ENCODE measurements at places on chromosomes 6 and 20. TPM values are rescaled to one million over a fixed set of nuclear protein-coding genes. Genes with fewer than 3 reads are reported as not detected.
A peak's percentile ranks its signal among the peaks of the same experiment; 100 is the strongest.

- no peak overlapping the region for H3K4me3 ChIP-seq
- no peaks in the 10 kb centered on the region for H3K36me3 ChIP-seq
- no peaks in the 10 kb centered on the region for H3K27me3 ChIP-seq
- DNase-seq: peak; percentile 26
- no peak overlapping the region for H3K27ac ChIP-seq
- H3K4me1 ChIP-seq: peaks cover 4% of the 10 kb centered on the region
Measured at GRCh38 chr6:169976301-169977081, 225.1 kb downstream of the ERMARD start.

GRCh38 chr6:126202707-126203106 is 137.2 kb upstream of the CENPW start:
- no peaks in the 10 kb centered on the region for H3K36me3 ChIP-seq
- H3K4me1 ChIP-seq: no peaks in the 10 kb centered on the region
- DNase-seq: no peak

The HCRTR2 gene
- total RNA-seq: not detected

DNA sequence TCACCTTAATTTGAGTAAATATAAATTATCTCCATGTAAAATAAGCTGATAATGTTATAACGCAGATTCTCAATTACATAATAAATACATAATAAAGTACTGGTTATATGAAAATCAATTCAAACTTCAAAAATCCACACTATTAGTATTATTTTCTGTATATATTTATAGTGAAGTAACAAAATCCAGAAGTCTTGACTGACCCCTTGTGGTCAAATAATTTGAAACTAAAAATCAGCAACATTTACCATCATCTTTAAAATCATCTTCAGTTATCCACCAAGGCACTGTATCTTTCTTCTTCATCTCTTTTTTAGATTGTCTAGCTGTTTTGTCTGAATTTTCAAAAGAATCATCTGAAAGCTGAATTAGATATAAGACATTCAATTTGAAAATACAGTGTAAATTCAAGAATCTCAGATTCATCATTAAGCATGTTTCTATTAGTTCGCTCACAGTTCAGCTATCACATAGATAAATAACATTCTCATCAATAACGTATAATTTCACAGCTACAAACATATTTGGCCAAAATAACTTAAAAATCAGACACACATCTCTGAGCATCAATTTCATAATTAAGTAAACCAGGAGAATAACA is 6.5 kb downstream of the CEP162 start:
- peak; percentile 55 for DNase-seq
- no peak overlapping the region for H3K27ac ChIP-seq
- H3K4me3 ChIP-seq: no peak overlapping the region

GRCh38 chr20:50642288-50642803 is 49.0 kb downstream of the RIPOR3 start:
- no peak for DNase-seq
- H3K4me1 ChIP-seq: peaks cover 9% of the 10 kb centered on the region
- H3K4me3 ChIP-seq: no peak overlapping the region
- H3K36me3 ChIP-seq: no peaks in the 10 kb centered on the region

The CEP162 gene
- total RNA-seq: 10.8 TPM

DNA sequence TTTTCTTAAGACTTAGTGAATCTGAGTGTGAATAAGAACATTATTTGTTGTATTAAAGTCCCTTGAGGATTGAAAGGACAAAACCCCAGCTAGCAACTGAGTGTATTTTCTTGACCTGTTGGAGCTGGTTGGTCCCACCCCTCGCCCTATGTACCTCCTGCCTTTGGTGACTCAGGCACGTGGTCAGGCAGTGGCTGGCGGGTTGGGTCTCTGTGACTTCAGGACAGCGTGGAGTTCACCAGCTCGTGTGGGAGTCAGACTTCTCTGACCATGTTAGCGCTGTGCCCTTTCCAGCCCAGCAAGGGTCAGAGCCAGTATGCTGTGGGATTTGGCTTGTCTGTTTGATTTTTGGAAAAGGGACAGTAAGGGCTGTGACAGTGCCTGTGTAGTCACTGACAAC is 93.7 kb downstream of the SSR1 start:
- H3K27ac ChIP-seq: no peak overlapping the region
- DNase-seq: no peak
- H3K36me3 ChIP-seq: no peaks in the 10 kb centered on the region
- peaks cover 6% of the 10 kb centered on the region for H3K4me1 ChIP-seq

The CST2 gene
- total RNA-seq: not detected

DNA sequence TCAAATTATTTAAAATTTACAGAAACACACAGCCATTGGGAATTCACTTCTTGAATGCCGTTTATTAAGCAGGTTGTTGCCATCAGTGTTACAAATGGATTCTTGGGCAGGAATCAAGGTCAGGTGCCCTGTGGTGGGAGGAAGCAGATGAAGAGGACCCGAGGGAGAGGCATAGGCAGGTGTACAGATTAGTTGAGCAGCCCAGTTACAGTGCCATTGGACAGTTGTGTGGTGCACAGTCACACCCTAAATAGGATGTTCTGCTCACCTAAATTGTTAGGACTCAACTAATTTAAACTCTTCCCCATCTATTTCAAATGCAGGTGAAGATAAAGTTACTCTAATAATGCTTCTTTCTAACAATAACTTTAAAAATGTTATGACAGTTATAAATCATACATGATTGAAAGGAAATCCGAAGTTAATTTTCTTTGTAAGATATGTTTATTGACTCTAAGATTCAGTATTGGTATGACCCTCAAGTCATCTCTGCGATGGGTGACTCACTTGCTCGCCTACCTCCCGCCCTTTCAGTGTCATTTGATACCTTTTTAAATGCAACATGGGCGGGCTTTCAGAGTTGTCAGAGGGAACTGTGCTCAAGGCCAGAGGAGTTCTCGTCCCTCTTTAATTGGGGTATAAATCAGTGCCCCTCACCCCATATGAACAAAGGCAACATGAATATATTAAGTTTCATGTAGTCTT is 35.1 kb downstream of the DSE start:
- no peak overlapping the region for H3K27ac ChIP-seq
- no peak for DNase-seq
- H3K4me1 ChIP-seq: peaks cover under 1% of the 10 kb centered on the region
- H3K4me3 ChIP-seq: no peak overlapping the region
- no peaks in the 10 kb centered on the region for H3K27me3 ChIP-seq
- H3K36me3 ChIP-seq: no peaks in the 10 kb centered on the region

- DNase-seq: no peak
- H3K4me3 ChIP-seq: no peak overlapping the region
- H3K27ac ChIP-seq: no peak overlapping the region
- H3K4me1 ChIP-seq: no peaks in the 10 kb centered on the region
Measured at GRCh38 chr6:134593442-134593841, 275.5 kb upstream of the SGK1 start.

GRCh38 chr6:1316489-1316971 is 4.6 kb downstream of the FOXQ1 start:
- no peak for DNase-seq
- no peaks in the 10 kb centered on the region for H3K4me1 ChIP-seq
- no peak overlapping the region for H3K27ac ChIP-seq
- no peaks in the 10 kb centered on the region for H3K36me3 ChIP-seq

DNA sequence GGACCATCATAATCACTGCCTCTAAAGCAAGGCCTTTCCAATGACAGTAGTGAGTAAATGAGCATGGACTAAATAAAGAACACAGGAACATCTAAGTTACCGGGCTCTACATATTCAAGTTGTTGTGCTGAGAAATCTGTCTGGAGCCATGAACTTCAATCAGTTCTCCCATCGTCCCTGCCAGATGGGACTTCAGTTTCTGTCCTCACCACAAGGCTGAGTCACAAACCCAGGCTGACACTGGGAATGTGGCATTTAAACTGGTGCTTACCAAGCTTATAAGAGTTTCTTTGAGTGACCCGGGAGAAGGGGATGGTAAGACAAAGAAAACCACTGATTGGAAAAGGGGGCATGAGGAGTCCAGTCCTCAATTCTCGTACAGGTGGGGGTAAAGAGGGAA is 497.0 kb downstream of the MAFB start:
- no peak for DNase-seq
- no peaks in the 10 kb centered on the region for H3K4me1 ChIP-seq
- no peak overlapping the region for H3K27ac ChIP-seq
- H3K4me3 ChIP-seq: no peak overlapping the region
- no peaks in the 10 kb centered on the region for H3K27me3 ChIP-seq

- H3K4me1 ChIP-seq: no peaks in the 10 kb centered on the region
- H3K27ac ChIP-seq: no peak overlapping the region
- H3K4me3 ChIP-seq: no peak overlapping the region
- no peaks in the 10 kb centered on the region for H3K27me3 ChIP-seq
- DNase-seq: no peak
Measured at GRCh38 chr6:11703725-11704124, 74.9 kb downstream of the ADTRP start.

DNA sequence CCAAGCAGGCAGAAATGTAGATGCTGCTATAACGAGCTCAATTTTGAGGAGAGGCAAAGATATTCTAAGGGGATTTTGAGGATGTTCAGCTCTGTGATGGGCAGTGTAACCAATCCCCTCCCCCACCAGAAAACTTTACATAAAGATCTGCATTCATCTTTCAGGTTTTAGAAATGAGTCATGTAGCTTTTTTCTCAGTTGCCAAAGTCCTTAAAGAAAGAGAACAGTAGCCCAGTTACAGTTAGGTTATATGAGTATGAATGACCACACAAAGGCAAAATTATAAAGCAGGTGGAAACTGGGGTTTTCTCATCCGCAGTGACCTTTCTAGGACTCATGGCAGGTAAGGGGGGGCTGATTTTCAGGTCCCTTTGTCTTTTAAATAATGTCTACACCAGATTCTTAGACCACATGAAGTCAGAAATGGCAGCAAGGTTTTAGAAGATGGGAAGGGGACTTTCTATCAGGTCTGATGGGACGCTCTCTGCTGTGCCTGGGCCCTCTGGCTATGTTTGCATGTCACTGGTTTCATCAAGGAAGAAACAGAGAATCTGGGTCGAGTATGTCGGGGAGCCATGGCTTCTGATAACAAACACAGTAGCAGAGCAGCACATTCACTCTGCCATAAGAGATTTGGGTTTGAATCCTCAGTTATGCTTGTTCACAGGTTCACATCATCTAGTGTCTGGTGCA is 94.7 kb downstream of the CLIC5 start:
- H3K27me3 ChIP-seq: peaks cover 4% of the 10 kb centered on the region
- DNase-seq: no peak
- no peak overlapping the region for H3K27ac ChIP-seq
- H3K4me3 ChIP-seq: no peak overlapping the region

The CTAGE9 gene
- not detected for total RNA-seq

The RSPO3 gene
- 8.6 TPM for total RNA-seq

DNA sequence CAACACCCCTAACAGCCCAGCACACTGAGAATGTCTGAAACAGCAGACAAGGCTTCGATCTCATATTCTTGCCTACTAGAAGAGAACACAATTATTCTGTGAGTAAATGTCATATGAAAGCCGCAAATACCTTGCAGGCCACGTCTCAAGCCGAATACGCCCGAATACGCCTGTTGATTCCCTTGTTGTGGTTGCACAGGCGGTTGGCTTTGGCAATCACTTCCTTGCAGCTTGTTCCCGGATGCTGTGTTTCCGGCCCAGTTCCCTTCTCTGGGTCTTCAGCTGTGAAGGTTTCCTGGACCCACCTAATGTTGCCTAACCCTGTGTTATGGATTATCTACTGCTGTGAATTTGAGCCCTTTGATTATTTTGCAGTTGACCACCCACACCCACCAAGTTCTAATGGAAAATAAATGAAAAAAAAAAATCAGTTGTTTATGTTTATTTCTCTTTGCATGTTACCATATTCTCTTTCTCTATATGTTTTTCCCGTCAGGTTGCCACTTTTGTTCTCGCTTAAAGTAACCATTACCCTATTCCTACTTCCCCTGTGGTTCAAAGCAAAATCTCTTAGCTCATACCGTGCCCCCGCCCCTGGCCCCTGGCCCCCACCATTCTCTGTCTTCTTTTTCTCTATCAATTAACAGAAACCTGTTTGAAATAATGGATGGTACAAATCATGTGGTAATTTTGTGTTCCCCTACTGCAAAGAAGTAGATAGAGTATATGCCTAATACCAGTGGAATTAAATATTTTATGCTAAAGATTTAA is 172.4 kb downstream of the ADGB start:
- peak; percentile 70 for DNase-seq
- peaks cover 7% of the 10 kb centered on the region for H3K4me1 ChIP-seq
- no peaks in the 10 kb centered on the region for H3K36me3 ChIP-seq
- H3K27me3 ChIP-seq: no peaks in the 10 kb centered on the region
- H3K27ac ChIP-seq: peak overlapping the region; percentile 33
- H3K4me3 ChIP-seq: no peak overlapping the region

DNA sequence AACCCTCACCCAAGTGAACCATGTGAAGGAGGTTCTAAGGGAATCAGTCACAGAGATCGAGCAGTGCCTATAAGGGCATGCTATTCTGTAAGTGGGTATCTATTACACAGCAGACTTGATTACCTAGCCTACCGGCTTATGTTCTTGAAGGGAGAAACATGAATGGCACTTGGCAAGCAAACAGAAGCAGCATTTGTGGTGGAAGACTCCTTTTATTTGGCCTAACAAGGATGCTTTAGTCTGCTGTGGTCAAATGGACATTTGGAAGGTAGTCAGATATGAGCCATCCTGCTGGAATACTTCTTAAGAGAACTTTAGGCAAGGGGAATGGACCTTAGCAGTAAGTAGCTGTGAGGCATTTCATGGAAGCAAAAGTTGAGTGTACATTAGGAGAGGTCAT is 126.3 kb downstream of the COL12A1 start:
- no peaks in the 10 kb centered on the region for H3K4me1 ChIP-seq
- H3K36me3 ChIP-seq: no peaks in the 10 kb centered on the region
- H3K27me3 ChIP-seq: no peaks in the 10 kb centered on the region
- H3K27ac ChIP-seq: no peak overlapping the region

- no peak for DNase-seq
- H3K27ac ChIP-seq: no peak overlapping the region
- H3K4me3 ChIP-seq: no peak overlapping the region
- H3K4me1 ChIP-seq: no peaks in the 10 kb centered on the region
Measured at GRCh38 chr6:107228754-107229153, 113.4 kb upstream of the BEND3 start.

The TBX18 gene
- total RNA-seq: 35.3 TPM

DNA sequence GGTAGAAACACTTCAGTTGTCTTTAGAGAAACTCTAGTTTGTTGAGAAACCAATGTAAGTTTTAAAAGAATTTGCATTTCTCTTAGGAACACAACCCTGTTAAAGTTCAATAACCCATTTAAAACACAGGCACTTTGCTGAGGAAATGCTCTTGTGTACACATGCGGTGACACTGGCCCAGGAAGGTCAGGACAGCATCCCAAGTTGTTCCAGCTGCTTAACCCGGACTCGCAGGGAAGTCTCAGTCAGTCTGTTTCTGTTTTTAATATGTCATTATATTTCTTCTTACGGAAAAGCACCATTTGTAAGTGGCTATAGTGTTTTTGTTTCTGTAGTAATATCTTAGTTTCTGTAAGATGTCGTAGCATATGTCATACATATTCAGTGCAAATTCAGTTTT is 36.9 kb downstream of the RIN2 start:
- H3K36me3 ChIP-seq: no peaks in the 10 kb centered on the region
- H3K4me3 ChIP-seq: no peak overlapping the region
- no peaks in the 10 kb centered on the region for H3K27me3 ChIP-seq
- peaks cover 3% of the 10 kb centered on the region for H3K4me1 ChIP-seq

GRCh38 chr6:152879681-152880080 is 103.2 kb downstream of the FBXO5 start:
- H3K27ac ChIP-seq: no peak overlapping the region
- no peak overlapping the region for H3K4me3 ChIP-seq
- DNase-seq: no peak

GRCh38 chr6:39951716-39952115 is 17.5 kb upstream of the MOCS1 start:
- H3K4me3 ChIP-seq: no peak overlapping the region
- no peak for DNase-seq

- H3K27me3 ChIP-seq: peaks cover 40% of the 10 kb centered on the region
- no peaks in the 10 kb centered on the region for H3K4me1 ChIP-seq
- H3K36me3 ChIP-seq: no peaks in the 10 kb centered on the region
- no peak overlapping the region for H3K4me3 ChIP-seq
- no peak overlapping the region for H3K27ac ChIP-seq
- DNase-seq: no peak
Measured at GRCh38 chr6:7535498-7535897, 6.0 kb upstream of the DSP start.

Measured in endothelial cell of umbilical vein (primary cell).